ENCODE measurements at places on chromosomes 12 and 14.
A peak's percentile ranks its signal among the peaks of the same experiment; 100 is the strongest.

GRCh38 chr12:51751661-51752060 lies 96.9 kb downstream of the FIGNL2 start:
- no peak for DNase-seq

DNA sequence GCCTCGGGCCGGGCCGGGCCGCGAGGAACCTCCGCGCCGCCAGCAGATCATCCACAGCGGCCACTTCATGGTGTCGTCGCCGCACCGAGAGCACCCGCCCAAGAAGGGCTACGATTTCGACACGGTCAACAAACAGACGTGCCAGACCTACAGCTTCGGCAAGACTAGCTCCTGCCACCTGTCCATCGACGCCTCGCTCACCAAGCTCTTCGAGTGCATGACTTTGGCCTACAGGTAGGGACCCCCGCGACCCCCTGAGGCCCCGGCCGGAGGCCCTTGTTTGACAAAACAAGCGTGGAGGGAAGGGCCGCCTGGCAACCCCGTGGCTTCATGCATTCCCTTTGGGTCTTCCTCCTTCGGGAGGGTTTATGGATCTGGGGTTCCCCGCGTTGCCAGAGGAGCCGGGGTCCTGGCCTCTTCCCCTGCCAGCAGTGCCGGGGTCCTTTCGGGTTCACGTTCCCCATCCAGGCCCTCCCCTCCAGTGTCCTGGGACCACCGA lies 526 bp downstream of the MLXIP start:
- DNase-seq: peak; percentile 54

GRCh38 chr12:114306646-114307045 lies 99.3 kb downstream of the TBX5 start:
- no peak for DNase-seq

GRCh38 chr14:68099495-68100045 lies 280.0 kb downstream of the RAD51B start:
- no peak for DNase-seq

- DNase-seq: no peak
Measured at GRCh38 chr12:14938301-14938700, at the start of gene ERP27. ERP27 (minus strand) TSS chr12:14938537; CDS start chr12:14938508, 29 bp downstream.

DNA sequence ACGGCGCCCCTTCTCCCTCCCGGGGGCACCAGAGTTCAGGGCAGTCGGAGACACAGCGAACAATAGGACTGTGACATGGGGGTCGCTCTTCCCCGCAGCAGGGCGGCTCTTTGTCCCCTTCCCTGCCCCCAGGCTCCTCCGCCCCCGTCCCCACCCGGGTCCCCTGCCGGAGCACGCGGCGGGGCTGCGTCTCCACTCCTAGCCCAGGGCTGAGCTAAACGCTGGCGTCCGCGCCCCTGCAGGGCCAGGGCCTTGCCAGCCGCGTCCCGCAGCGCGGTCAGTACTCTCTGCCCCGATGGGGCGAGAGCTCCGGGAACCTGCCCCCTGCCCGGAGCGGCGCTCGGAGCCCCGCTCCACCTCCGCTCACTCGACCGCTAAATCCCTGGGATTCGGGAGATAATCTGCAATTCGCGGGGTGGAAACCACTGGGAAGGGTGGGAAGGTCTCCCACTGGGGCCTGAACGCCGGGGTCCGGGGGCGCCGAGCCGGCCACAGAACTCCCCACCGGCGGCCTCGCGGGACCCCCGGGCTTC lies 825 bp upstream of the CCDC85C start:
- DNase-seq: peak; percentile 82

DNA sequence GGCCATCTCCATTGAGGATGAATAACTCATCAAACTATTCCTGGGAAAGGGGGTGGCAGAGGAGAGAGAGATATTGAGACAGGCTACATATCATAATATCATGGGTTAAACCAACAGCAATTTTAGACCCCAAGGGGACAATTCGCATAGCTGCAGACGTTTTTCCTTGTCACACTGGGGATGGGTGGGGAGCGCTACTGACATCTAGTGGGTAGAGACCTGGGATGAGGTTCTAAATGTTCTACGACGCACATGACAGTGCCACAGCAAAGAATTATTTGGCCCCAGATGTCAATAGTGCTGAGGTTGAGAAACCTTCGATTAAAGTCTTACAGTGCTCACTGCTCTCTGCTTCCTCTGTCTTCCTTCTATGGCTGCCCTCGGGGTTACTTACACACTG lies 425.6 kb downstream of the NRXN3 start:
- peak; percentile 48 for DNase-seq

GRCh38 chr14:102085488-102085887 lies 1.4 kb downstream of the HSP90AA1 start:
- DNase-seq: no peak

DNA sequence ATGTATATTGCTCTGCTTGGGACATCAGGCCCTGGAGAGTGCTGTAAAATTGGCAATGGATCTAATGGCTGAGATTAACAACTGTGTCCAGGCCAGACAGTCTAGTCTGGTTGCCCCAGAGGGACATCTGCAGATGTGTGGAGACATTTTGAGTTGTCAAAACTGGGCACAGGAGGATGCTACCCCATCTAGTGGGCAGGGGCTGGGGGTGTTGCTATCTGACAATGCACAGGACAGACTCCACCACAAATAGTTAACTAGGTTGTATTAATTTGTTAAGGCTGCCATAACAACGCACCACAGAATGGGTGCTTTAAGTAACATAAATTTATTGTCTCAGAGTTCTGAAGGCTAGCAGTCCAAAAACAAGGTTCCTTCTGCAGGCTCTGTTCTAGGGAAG lies 302.5 kb upstream of the AMIGO2 start:
- no peak for DNase-seq

DNA sequence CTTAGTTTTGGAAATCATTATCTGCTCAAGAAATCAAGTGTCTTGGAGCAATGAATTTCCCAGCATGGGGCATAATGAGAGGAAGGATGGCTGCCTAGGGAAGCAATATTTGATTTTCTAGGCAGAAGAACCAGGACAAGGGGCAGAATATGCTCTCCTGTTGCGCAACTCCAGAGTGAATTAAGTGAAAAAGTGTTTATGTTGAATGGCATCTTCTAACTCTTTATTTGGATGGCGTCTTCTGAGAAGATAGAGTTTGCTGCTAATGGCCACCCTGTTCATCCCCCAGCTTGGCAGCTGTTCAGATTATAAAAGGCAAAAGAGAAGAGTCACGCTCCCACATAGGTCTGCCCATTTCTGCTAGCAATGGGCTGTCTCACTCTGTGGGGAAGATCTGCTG lies 1278.1 kb downstream of the AACS start:
- DNase-seq: no peak

- DNase-seq: no peak
Measured at GRCh38 chr12:77163074-77164038, 98.0 kb upstream of the E2F7 start.

GRCh38 chr12:52187640-52188039 lies 4.2 kb downstream of the KRT80 start:
- DNase-seq: no peak

DNA sequence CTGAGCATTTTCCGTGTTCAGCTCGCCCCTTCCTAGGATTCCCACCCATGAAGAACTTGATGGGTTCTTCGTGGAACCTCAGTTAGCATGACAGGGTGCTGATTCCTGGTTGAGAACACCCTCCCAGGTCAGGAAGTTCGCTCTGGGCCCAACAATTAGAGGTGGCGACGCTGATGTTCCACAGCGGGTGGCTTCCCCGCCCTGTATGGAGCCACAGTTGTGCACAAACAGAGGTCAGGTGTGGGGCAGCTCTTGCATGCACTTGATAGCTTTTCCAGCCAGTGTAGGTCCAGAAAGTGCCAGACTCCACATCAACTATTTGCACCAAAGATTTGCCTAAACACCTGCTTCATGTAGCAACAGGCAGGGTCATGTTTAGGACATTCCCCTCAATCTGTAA lies 788.2 kb downstream of the MED13L start:
- no peak for DNase-seq

GRCh38 chr14:27863166-27863565 lies 903.4 kb upstream of the FOXG1 start:
- no peak for DNase-seq

DNA sequence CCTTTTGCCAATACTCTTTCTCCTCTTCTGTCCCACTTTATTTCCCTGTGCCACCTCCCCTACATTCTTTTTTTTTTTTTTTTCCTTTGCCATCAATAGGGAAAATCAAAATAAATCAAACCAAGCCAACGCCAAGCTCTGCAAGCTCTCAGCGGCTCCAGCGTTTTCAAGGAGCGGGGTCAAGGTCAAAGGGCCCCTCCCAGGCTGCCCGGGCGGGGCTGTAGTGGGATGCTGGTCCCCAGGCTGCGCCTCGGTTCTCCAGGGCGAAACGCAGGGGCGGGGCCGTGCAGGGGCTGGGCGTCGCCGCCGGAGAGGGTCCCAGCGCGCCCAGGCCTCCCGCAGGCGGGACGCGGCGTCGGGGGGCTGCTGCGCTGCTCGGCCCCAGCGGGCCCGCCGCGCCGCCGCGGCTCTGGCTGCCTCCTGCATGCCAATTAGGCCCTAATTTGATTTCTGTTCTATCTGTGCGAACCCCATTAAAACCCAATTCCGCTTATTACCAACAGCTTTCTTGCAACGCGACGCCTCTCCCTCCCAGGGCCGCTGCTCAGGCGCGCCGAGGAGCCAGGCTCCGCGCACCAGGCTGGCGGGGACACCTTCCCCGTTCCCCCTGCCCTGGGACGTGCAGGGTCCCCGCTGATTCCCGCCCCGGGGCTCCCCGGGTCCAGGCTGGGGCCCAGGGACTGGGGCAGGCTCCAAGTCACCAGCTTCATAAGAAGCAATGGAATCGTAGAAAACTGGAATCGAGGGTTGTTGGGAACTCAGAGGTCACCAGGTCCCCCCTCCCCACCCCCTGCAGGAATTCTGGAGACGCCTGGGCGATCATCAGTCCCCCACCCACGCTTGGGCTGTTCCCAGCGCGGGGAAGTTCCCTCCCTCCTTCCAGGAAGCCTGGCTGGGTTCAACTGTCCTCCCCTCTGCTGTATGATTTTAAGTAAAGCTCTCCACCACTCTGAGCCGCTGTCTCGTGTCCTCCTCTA lies 50.7 kb upstream of the MAP1LC3B2 start:
- peak; percentile 74 for DNase-seq

- DNase-seq: no peak
Measured at GRCh38 chr12:100565987-100566545, 7.4 kb upstream of the GAS2L3 start.

DNA sequence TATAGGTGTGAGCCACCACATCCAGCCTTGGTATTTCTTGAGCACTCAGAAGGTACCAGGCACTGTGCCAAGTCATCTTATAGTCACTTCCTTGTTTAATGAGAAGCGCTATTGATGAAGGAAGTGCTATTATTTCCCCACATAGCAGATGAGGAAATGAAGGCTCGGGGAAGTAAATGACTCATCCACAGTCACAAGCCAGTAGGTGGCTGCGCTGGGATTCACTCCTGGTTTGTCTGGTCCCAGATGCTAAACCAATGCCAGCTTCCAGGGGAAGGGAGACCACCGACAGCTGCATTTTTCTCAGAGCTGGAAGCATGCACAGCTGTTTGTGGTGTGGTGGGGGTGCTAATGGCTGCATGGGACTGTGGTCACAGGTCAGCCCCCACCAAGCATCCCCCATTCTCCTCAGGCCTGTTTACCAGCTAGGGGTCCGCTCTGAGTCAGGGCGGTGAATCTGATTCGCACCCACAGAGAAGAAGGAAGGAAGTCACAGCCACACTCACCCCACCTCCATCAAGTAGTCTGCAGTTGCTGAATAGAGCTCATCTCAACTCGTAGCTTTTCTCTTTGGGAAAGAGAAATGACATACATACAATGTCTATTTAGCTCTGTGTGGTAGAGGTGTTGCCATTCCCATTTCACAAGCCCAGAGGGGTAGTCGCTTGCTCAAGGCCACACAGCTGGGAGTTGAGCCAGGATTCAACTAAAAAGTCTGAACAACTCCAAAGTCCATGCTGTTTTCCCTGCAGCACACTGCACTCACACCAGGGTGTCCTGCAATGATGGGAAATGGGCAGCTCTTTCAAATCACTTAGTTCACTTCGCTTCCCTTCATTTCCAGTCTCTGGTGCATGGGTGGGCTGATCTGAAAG lies 6.3 kb upstream of the LTBP2 start:
- DNase-seq: no peak

- no peak for DNase-seq
Measured at GRCh38 chr12:12671850-12672660, 23.9 kb downstream of the GPR19 start.

DNA sequence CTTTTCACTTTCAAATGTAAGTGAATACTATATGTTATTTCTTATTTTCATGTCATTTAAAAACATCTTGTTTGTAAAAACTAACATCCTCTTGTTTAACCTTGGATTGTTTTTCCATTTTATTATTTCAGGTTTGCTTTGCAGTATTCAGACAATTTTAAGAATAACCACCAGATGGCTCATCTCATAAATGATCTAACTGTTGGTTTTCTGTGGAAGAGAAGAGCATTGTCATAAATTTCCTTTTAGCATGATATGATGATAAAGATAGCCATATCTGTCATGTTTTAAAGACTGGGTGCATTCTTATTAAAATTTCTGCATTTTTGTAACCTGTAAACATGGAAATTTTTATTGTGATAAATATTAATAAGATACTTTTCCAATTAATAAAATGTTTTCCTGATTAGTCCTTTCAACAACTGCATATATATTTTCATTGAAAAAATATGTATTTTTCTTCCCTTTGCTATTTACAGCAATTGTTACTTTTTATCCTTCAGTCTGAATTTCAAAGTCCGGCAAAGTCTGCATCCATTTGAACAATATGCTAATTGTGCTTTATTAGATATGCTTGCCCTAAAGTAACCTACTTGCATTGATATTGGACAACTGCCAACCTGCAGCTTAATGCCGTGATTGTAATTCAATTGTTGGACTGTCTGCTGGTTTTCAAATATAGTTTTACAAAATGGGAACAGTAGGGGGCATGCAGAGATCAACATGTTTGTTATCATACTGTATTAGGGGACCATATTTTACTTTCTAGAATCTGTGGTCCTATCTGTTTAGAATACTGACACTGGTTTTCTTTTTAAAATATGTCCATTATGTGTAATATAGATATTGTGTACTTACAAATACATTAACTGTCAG lies 163.4 kb downstream of the GARIN6 start:
- no peak for DNase-seq

DNA sequence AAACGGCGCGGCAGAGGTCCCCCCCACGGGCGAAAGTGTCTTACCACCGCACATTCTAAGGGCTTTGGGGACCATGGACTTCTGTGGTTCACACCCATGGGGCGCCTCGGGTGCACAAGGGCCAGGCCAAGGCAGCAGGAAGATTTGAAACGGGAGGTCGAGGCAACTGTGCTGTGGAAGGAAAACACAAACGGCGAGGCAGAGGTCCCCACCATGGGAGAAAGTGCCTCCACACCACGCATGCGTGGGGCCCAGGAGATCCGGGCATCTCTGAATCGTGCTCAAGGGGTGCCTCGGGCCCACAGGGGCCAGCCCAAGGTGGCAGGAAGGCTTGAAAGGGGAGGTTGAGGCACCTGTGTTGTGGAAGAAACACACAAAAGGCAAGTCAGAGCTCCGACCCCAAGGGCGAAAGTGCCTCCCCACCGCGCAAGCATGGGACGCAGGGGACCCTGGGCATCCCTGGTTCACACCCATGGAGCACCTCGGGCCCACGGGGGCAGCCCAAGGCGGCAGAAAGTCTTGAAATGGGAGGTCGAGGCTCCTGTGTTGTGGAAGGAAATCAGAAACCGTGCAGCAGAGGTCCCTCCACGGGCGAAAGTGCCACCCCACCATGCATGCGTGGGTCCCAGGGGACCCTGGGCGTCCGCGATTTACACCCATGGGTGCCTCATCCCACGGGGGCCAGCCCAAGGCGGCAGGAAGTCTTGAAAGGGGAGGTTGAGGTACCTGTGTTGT lies 371.0 kb downstream of the ALG10 start:
- no peak for DNase-seq

Measured in neural progenitor cell (in vitro differentiated cells).